ENCODE measurements at places on chromosomes 7 and 10. TPM values are rescaled to one million over a fixed set of nuclear protein-coding genes. Genes with fewer than 3 reads are reported as not detected.

The FEZF1 gene
- total RNA-seq: not detected

The PAX2 gene
- not detected for total RNA-seq

The CYP26A1 gene
- total RNA-seq: not detected

The PNLIPRP1 gene
- not detected for total RNA-seq

The MMRN2 gene
- 31.3 TPM for total RNA-seq

The PDE6C gene
- total RNA-seq: not detected

Measured in left ventricle myocardium superior (tissue), 1 donor.